ENCODE measurements at places on chromosomes 7 and 10.

DNA sequence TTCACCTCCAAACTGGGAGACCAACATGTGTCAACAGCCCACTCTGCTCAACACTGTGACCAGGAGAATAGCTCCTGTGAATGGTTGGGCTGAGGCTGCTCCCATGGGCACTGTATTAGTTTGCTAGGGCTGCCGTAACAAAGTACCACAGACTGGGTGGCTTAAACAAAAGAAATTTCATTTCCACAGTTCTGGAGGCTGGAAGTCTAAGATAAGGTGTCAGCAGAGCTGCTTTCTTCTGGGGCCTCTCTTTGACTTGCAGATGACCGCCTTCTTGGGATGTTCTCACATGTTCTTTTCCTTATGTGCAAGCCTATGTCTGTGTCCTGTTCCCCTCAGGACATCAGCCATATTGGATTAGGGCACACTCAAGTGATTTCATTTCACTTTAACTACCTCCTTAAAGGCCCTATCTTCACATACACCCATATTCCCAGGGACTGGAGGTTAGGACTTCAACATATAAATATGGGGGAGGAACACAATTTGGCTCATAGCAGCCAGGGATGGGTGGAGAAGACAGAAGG, 90.3 kb downstream of the CPED1 start:
- DNase-seq: no peak

GRCh38 chr7:136163340-136163801, 186.2 kb upstream of the MTPN start:
- DNase-seq: no peak

- DNase-seq: no peak
These were observed 232.9 kb upstream of the PHF14 start for GRCh38 chr7:10740805-10741204.

GRCh38 chr7:155286686-155287085, 11.0 kb upstream of the INSIG1 start:
- DNase-seq: no peak

DNA sequence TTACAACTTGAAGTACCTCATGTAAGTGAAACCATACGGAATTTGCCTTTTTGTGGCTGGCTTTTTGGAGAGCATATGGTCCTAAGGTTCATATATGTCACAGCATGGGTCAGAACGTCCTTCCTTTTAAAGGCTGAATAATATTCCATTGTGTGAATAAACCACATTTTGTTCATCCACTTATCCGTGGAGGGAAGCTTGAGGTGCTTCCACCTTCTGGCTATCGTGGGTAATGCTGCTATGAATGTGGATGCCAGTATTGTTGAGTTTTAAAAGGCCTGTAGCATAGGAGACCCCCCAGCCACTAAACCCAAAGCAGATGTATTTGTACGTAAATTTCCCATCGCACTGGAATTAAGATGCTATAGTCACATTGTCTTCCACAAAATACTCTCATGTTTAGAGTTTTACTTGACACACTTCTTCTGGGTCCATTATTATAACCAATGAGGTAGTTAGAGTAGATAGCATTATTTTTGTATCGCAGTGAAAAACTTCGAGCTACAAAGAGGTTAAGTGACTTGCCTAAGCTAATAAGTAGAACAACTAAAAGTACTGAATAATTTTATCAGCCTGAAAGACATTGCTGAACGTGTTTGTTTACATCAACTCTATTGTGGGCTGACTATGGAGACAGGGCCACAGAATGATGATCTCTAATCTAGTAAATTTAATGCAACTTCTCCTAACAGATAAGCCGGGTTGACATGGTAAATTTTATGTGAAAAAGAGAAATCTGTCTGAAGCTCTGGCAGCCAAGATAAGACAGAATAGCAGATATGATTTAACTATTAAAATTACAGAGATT, 183.0 kb upstream of the CTBP2 start:
- DNase-seq: no peak

DNA sequence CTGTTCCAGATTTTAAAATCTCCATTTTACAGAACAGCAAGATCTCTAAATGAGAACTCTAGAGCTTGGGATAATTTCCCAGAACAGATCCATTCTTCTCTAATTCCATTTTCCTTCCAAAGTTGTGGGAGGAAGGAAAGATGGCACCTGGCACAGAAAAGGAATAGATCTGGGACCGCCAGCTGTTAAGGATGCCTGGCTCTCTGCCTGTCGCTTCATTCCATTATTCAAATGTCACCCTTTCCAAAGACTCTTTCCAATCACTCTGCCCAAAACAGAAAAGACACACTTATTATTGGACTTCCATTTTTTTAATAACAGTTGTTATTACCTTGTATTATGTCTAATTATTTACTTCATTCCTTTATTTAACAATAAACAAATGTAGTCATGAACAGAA, 751 bp upstream of the OR9A2 start:
- no peak for DNase-seq

- no peak for DNase-seq
These were observed 114.2 kb downstream of the SMURF1 start for GRCh38 chr7:99029466-99030435.

- no peak for DNase-seq
These were observed 41.0 kb upstream of the MRPS16 start for GRCh38 chr10:73293461-73293860.

DNA sequence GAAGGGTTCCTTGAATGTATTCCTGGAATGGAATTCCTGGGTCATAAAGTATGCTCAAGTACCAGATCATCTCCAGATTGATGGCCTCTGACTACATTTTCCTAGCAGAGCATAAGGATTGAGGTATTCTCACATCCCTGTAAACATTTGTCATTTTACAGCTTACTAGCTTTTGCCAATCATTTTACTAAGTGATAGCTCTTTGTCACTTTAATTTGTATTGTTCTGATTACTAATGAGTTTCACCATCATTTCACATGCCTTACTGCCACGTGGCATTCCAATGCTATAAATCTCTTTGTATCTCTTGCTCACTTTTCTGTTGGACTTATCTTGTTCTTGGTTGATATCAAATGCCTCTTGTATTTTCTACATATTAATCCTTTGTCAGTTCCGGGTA, 68.6 kb upstream of the CACNB2 start:
- no peak for DNase-seq

DNA sequence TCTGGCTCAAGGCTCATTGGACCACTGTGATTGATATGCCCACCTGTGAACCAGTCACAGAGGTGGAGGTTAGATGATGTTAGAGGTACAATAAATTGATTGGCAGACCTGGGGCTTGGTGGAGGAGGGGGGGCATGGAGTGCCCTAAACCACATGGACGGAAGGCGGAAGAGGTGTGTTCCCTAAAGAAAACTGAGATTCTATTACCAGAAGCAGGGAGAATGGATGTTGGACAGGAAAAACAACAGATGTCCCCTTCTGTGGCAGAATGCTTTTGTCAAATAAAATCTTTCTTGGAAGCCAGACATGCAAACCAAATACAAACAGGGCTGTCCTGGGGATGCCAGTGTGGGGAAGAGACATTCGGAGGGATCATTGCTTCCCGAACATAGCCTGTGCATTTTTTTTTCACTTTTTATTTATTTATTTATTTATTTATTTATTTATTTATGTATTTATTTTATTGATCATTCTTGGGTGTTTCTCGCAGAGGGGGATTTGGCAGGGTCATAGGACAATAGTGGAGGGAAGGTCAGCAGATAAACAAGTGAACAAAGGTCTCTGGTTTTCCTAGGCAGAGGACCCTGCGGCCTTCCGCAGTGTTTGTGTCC, 433.9 kb downstream of the RPS24 start:
- no peak for DNase-seq
